Naive thymus-derived CD4-positive, alpha-beta T cell (primary cell): ENCODE measurements at places on chromosomes 2 and 18. TPM values are rescaled to one million over a fixed set of nuclear protein-coding genes. Genes with fewer than 3 reads are reported as not detected.

DNA sequence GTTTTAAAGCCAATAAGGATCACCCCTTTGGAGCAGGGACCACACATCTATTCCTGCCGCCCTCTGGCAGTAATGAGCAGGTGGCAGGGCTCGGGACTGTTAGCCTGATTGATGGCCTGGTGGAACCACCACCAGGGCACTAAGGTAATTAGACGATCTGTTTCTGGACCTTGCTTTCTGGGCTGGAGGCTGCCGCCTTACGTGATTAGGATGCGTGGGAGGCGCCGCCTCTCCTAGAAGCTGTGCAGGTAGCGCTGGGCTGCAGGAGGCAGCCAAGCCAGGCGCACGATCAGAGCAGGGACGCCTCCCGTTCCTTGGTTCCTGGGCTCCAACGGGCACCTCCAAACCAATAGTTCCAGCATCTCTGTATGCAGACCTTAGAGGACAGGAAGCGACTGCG is 242.6 kb upstream of the RAB12 start:
- no peaks in the 10 kb centered on the region for H3K36me3 ChIP-seq
- no peaks in the 10 kb centered on the region for H3K4me1 ChIP-seq
- no peaks in the 10 kb centered on the region for H3K27me3 ChIP-seq
- DNase-seq = no peak

ATP6V1C2 gene
- not detected for total RNA-seq

DNA sequence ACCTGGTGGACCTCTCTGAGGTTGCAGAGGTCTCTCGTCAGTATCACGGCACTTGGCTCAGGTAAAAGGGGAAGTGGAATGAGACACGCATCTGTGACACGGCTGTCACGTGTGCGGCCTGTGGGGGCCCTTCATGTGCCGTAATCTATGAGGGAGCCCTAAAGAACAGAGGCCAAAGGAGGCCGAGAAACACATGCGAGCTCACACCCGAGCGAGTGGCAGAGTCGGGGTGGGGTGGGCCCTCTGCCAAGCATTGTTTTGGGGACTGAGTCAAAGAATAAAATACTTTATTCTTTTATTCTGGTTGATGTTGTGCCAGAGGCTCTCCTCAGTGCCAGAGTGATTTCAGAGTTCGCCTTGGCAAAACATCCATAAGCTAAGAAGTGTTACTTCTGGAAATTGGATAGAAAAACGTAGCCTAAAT is 43.3 kb downstream of the PLB1 start:
- peaks cover 4% of the 10 kb centered on the region for H3K4me1 ChIP-seq
- H3K27me3 ChIP-seq = no peaks in the 10 kb centered on the region
- no peak overlapping the region for H3K4me3 ChIP-seq
- DNase-seq = no peak

DNA sequence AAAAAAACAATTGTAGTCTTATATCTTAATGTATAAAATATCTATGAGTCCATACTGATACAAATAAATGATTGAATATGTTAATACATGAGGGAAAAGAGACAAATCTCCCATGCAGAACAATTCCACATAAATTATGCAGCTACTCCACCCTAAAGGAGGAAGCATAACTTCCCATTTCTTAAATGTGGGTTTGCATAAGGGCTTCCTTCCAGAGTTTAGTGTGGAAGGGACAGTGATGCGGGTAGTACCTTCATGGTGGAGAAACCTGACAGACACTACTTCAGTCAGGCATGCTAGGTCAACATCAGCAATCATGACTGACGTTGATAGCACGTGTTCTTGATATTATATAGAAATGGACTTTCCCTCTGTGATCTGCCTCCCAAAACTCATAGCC is 146.9 kb upstream of the STON1 start:
- H3K27me3 ChIP-seq = no peaks in the 10 kb centered on the region
- H3K36me3 ChIP-seq = no peaks in the 10 kb centered on the region
- H3K27ac ChIP-seq = no peak overlapping the region
- no peak overlapping the region for H3K4me3 ChIP-seq

DSC1 gene
- 4.0 TPM for total RNA-seq

DNA sequence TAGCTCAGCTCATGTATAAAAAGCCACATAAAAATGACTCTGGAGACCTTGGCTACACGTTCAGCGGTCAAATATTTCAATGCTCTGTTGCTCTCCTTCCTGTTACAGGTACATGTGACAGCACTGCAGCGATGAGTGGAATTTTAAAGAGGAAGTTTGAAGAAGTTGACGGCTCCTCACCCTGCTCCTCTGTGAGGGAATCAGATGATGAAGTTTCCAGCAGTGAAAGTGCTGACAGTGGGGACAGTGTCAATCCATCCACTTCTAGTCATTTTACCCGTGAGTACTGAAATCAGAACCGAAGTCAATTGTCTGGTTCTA is 125.4 kb downstream of the CSRNP3 start:
- no peaks in the 10 kb centered on the region for H3K4me1 ChIP-seq
- no peaks in the 10 kb centered on the region for H3K36me3 ChIP-seq
- H3K27me3 ChIP-seq = no peaks in the 10 kb centered on the region
- no peak for DNase-seq
- no peak overlapping the region for H3K4me3 ChIP-seq

GRCh38 chr2:175577368-175577970 is 396.0 kb upstream of the ATP5MC3 start:
- no peaks in the 10 kb centered on the region for H3K36me3 ChIP-seq
- no peaks in the 10 kb centered on the region for H3K27me3 ChIP-seq
- H3K4me1 ChIP-seq = no peaks in the 10 kb centered on the region
- H3K4me3 ChIP-seq = no peak overlapping the region
- no peak for DNase-seq

CD207 gene
- 0.27 TPM for total RNA-seq
